Stimulated activated CD8-positive, alpha-beta memory T cell treated with anti-CD3 and anti-CD28 coated beads, Interleukin-7, amount 100 ng/mL, for 24 hours (primary cell): ENCODE measurements at places on chromosomes 5 and 9.

DNA sequence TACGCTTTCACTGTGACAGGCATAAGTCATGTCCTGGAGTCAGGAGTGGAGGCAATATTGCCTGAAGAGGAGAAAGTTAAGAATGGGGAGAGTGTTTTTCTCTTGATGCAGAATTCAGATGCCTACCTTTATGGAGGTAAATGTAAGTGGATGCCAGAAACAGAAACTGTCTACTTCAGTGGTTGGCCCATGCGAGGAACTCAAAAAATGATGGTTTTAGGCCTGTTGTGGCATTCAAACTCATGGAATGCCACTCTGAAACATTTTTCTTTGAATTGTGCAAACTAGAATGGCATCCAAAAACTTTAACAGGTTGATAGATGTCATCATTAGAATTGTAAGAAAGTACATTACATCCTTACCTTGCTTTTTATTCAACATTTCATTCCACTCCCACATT is 47.7 kb upstream of the NTRK2 start:
- DNase-seq: no peak

DNA sequence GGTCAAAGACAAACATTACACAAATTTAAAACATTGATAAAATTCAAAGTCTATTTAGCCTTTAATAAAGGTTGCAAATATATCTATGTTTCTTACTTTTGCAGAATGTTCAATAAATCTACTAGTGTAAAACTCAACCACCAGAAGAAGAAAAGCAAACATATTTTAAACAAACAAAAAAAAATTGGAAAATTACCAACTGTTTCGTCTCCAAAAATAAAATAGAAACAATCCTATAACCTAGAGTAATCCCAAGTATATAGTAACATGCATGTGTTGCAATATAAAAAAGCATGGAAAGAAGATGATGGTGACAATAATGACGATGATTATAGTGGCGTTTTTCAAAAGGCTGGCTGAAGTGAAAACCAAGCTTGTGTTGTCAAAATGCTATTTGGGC is 86.0 kb upstream of the PAPPA start:
- no peak for DNase-seq

- DNase-seq: no peak
Measured at GRCh38 chr5:134964359-134965270, 3.1 kb upstream of the CATSPER3 start.

DNA sequence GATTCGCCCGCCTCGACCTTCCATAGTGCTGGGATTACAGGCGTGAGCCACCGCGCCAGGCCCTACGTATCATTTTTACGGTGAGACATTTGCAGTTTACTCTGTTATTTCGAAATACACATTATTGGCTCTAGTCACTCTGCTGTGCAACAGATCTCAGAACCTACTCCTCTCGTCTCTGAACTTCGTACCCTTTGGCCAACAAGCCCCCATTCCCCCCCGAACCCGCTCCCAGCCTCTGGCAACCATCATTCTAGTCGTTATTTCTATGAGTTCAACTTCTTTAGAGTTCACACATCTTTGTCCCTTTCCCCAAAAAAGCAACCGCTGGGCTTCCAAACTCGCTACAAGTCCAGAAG is 735 bp downstream of the PTGR1 start:
- no peak for DNase-seq

GRCh38 chr5:642481-642880 is 30.3 kb downstream of the CEP72 start:
- DNase-seq: no peak
